ENCODE measurements at places on chromosomes 1 and 21.

DNA sequence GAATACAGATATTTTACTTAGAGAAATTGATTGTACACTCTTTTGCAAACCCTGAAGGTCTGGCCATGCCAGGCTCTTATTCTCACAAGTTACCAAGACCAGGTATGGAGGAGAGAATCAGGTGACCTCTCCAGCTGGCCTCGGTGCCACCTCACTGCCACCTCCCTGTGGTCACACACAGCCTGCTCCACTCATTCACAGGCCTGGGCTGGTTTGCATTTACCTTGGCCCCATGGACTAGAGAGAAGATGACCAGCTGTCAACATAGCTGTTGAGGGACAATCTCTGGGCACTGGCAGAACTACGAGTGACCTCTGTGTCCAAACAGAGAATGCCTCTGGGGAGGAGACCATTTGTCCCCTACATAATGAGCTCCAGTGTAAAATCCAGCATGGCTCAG, 291.2 kb upstream of the RUNX1 start:
- DNase-seq = no peak

GRCh38 chr1:180821970-180822369, 90.7 kb upstream of the KIAA1614 start:
- no peak for DNase-seq

GRCh38 chr1:160813215-160813614, 17.2 kb downstream of the LY9 start:
- DNase-seq = no peak

- no peak for DNase-seq
Observed at GRCh38 chr21:31159808-31160207, 121.5 kb upstream of the KRTAP19-8 start.

- no peak for DNase-seq
Observed at GRCh38 chr1:168321945-168322344, 41.3 kb downstream of the TBX19 start.

GRCh38 chr1:41773842-41774241, 144.9 kb downstream of the HIVEP3 start:
- DNase-seq = no peak

GRCh38 chr1:215970406-215970805, 403.3 kb downstream of the KCTD3 start:
- no peak for DNase-seq

DNA sequence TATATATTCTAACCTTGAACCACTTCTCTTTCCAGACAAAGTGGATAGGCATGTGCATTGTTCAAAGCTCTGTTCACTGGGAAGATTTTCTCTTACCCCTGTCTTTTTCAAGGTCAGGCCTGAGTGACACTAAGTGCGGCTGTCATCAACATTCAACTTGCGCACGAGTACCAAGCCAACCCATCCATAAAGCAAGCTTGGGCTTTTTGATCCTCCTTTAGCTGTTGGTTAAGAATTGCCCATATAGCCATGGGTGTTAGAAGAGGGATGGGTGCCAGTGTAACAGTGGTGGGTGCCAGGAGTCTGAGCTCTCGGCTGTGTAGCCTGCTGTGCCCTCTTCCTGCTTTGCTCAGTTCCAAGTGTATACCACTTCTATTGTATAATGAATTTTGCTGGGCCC, 136.1 kb downstream of the GLUL start:
- DNase-seq = no peak

DNA sequence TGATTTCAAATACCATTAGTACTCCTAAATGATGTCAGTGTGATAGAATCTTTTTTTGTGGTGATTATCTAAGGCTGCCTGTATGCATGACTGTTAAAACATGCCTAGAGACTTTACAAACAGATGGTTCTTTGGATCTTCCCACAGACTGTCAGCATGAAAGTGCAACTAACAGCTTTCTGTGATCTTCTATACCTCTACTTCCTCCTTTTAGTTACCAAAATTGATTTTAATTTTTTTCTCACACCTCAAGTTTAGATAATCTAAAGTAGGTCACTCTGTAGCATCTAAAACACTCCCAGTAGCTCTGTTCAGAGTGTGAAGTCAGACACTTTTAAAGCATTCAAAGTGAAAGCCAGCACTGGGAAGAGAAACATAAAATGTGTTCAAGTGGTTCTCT, 534.5 kb downstream of the PTPRC start:
- no peak for DNase-seq

- DNase-seq = no peak
Observed at GRCh38 chr1:152960452-152961044, 9.9 kb upstream of the SPRR4 start.

GRCh38 chr1:15799928-15800835, 7.3 kb downstream of the UQCRHL start:
- DNase-seq = no peak

DNA sequence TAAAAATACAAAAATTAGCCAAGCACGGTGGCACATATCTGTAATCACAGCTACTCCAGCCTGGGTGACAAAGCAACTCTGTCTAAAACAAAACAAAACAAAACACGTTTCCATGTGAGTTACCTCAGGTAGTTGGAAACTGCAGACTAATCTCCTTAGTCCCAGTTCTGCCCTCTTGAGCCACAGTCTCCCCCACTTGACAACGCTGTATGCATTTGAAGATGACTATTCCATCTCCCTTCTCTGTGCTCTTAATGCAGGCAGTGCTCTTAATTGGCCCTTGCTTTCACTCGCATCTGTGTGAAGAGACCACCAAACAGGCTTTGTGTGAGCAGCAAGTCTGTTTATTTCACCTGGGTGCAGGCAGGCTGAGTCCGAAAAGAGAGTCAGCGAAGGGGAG, 19.6 kb upstream of the DHCR24 start:
- no peak for DNase-seq

DNA sequence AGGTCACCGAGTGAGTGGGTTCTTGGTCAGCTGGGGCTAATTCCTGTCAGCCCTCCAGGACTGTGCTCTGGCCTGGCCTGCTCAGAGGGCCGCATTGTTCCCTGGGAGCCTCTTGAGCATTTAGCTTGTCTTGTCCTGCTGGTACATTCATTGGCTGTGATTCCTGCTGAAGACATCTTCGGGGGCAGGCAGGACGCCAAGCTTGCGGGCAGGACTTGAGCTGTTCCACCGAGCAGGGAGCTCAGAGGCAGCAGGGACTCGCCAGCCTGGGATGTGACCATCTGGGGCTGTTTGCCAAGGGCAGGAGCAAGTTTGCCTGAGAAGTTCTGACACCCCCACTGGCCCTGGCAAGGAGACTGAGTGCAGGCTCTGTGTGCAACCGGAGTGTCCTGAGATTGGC, 7.0 kb upstream of the SLC26A9 start:
- no peak for DNase-seq

DNA sequence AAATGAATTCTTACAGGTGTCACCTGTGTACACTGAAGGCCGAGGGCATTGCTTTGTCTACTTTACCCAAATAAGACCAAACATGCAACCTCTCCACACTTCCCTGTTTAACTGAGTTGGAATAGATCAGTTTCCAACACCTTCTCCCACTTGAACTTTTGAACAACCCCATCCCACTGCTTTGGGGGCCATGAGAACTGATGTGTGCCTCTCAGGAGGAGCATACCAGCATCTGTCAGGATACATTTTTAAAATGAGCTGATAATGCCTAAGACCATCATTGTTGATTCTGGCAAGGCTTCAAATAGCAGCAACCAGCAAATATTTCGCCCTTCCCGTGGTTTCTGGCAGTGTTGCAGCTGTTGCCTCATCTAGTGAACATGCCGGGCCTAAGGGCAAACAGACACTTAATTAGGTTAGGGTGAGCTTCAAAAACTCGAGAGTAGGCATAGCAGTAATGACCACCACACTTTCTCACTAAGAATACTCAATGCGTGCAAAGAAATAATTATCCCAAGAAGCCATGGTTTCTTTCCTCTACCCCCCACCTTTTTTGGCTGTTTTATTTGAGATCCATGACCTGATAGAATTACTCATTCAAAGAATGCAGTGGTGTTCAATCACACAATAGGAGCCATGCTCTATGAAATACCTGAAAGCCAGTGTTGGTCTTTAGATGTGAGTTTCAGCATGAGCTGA, 63.7 kb downstream of the MAP10 start:
- DNase-seq = no peak

- DNase-seq = no peak
Observed at GRCh38 chr21:26597981-26598380, 24.9 kb upstream of the CYYR1 start.

DNA sequence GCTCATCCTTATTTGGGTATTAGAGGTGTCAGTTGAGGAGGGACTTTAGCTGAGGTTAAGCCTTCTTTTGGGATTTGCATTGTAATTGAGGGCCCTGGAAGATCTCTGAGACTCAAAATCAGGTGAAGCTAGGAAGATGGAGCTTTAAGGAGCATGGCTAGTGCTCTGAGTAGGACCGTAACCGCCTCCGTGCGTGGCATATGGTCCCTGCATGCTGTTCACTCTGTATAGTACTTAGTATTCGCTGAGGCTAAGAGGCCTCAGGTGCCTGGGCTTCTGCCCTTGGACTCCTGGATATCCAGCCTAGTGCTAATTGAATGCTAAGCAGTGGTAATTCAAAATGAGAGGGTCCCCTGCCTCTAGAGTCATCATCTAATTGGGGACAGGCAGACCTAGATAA, 22.5 kb downstream of the NSUN4 start:
- no peak for DNase-seq

DNA sequence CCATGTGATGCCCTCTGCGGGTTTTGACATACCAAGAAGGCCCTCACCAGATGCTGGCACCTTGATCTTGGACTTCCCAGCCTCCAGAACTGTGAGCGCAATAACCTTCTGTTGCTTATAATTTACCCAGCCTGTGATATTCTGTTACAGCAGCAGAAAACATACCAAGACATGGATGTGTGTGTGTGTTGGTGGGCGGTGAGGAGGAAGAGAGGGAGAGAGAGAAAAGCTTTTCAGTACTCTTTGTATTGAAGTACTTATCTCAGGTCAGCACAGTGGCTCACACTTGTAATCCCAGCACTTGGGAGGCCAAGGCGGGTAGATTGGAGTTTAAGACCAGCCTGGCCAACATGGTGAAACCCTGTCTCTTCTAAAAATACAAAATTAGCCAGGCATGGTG, 23.1 kb downstream of the TRAPPC10 start:
- no peak for DNase-seq

DNA sequence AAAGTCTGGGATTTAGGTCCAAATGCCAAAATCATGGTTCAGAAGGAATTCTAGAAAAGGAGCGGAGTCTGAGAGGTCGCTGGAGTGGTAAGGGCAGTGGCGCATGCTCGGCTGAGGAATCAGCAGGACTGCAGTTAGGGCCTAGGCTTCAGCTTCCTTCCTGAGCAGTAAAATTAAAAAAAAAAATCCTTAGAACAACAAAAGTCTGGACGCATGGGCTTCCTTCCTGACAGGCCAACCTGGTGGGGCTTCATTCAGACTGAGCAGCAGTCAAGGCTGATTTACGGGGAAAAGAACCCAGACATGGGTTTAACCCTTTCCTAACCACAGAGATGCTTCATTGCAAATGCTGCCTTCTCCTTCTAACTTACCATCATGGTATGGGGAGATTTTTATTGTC, 17.1 kb downstream of the RNF220 start:
- DNase-seq = no peak

DNA sequence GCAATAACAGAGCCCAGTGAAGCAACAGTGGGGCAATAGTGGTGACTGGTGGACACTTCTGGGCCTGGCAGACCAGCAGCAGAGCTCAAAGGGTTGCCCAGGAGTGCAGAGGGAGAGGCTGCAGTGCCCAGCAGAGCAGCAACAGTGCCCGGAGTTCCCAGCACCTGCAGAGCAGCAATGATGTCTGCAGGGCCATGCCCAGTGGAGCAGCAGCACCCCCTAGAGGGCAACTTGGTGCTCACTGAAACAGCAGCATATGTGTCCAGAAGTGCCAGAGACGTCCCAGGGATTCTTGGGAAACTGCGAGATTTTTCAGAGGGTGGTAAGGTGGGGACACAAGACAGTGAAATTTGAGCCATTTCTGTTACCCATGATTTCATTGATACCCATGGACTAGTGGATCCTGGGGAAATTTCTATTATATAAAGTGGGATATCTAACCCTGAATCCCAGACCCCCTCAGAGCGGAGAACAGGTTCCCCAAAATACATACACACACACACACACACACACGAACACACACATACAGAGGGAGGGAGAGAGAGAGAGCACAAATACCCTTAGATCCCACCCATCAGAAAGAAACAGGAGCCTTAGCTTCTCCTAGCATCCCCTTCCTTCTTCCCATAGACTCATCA, 156.9 kb upstream of the GJB5 start:
- peak; percentile 34 for DNase-seq

DNA sequence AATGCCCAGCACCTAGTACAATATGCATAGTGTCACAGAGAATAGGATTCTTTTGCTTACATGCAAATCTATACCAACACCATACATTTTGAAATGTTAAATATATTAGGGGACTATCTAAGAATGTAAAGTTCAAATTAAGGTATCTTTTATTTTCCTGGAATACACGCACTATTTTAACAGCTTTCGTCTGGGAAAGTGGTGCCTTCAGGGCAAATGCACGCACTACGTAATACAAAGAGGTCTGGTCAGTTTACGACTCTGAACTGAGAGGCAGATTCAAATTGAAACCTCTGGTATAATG, 931 bp downstream of the FUBP1 start:
- DNase-seq = no peak

DNA sequence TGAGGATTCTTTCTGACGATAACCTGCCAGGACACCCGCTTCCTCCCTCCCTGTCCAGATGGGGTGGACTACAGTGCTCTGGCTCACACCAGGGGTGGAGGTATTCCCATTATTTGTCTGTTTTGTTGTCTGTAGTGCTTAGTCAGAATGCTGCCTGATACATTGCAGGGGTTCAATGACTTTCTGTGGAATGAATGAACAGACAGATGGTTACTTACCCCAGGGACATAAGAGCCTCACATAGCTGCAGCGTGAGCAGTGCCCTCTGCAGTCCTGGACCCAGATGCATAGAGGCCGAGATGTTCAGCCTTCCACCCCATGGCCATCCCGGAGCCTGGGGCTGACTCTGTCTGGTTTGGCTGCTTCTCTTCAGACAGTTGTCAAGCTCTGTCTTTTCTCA, 13.0 kb upstream of the F3 start:
- DNase-seq = no peak

DNA sequence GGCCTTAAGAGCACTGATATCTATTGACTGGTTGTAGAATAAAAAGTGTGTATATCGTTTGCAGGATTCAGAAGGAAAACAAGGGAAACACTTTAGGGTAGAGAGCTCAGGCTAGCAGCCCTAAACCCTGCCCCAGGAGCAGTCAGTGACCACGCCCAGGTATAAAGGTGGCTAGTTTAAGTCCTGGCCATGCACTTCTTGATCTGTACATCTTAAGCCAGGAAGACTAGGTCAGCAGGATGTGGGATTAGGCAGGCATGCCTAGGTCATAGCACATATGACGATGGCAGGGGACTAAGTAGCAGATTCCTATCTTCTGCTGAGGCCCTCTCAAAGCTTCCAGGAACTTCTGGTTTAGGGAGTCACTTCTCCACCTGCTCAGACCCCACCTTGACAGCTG, 158.0 kb upstream of the CD34 start:
- DNase-seq = no peak

- DNase-seq = no peak
Observed at GRCh38 chr1:208189183-208189582, 55.0 kb downstream of the PLXNA2 start.

DNA sequence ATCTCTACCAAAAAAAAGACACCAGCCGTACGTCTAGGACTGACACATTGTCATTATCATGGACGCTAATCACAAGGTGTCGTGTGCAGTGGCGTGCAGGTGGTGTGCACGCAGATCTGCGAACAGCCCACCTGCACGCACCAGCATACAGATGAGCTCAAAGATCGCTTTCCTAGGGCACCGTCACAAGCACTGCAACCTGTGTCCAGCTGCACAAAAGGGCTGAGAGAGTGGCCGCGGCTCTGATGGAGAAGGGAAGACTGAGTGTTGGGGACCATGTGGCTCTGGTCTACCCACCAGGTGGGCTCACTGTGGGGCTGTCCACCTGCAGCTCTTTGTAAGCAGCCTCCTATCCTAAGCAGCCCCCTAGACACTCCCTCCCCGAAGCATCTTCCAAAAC, 50.9 kb downstream of the S100B start:
- DNase-seq = no peak
